Right forelimb (tissue), 1 donor: ENCODE measurements at places on chromosomes 2 and 18.

DNA sequence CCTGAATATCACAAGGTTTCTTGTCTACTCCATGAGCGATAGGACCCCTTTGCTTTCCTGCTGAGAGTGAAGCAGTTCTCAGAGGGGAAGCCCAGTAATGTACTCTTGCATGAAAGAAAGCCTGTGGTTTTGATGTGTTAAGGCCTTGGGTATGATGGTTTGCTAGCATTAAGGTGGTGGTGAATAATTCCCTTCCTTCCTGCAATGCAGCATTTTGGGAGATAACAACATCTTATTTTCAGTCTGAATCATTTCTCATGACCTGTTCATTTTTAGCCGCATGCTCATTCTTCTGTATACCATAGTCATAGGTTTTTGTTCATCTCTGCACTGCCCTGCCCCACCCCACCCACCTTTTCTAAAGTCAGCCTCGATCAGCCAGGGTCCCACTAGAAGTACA is 66.2 kb downstream of the HNMT start:
- no peak for DNase-seq

DNA sequence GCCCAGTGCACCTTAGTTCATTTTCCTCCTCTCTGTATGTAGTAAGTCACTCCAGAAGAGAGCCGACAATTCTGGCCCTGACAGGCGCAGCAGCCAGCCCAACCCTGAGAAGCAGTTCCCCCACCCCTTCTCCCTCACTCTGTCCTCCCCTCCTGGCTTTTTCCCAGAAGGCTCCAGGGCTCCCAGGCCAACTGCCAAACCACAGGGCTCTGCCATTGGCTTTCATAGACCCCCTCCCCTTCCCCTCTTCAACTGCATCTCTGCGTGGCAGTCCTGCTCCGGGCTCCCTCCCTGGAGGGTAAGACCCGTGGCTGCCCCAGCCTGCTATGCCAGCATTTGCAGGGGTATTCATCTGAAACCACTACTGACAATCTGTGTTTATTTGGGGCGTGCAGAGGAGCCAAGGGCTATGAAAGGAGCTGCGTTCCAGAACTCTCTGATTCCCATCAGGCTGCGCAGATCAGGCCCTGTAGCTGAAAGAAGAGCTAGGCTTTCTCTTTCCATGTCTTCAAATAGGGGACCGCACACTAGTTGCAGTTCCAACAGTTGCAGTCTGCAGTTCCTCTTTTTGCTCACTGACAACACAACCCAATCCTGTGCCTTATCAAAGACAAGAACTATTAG is 388.6 kb upstream of the TNP1 start:
- DNase-seq: peak; percentile 92

DNA sequence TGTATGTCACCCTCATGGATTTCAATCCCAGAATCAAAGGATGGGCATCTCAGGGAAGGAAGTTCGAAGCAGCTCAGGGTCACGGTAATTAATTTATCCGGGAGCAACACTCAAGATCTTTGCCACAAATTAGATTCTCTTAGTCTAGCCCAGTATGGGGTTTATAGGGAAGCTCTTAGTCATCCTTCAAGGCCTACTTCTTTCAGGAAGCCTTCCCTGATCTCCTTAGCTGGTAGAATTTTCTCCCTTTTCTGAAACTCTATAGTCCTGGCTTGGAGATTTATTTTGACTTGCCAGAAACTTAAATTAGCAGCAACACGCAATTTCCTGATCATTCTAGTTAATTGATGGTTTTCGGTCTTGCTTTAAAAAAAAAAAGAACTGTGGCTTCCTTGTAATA is 20.5 kb upstream of the GREB1 start:
- DNase-seq: no peak

DNA sequence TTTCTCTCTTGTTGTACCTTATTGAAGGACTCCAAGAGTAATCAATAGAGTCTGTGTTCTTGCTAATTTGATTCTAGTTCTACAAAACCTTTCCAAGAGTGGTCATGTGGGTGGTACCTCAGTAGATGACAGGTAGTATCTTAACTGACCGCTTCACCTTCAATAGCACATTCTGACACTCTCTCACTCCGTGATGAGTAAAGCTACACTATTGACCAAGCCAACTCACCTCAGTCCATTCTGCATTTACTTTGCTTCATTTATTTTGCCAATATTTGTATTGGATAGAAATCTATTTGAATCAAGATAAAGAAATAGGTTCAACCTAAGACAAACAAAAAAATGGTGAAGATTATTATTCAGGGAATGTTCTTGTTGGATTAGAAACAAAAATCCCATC is 1869.6 kb upstream of the CELF4 start:
- no peak for DNase-seq

DNA sequence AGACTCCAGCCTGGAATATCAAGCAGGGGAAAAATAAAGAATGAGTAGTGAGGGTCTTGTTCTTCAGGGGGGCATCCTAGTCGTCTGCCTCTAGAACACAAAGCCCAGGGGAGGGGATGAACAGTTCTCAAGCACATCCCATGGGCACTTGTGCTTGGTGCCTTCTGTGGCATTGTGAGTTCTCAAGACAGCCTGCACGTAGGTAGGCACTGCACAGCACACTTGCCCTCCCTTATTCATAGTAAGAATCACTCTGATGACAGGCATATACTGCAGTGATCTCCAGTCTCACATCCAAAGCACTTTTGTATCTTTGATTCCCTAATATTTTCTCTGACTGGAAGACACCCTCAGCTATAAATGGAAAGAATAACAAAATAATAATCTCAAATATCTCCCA is 104.7 kb upstream of the CNGA3 start:
- no peak for DNase-seq

DNA sequence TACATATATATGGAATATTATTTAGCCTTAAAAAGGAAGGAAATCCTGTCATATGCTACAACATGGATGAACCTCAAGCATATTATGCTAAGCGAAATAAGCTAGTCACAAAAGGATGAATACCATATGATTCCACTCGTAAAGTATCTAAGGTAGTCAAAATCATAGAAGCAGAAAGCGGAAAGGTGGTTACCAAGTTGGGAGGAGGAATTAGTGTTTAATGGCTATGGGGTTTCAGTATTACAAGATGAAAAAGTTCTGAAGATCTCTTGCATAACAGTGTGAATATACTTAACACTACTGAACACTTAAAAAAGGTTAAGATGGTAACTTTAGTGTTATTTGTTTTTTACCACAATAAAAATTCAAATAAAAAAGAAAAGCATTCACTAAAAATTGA is 99.0 kb downstream of the MGAT5 start:
- no peak for DNase-seq

- DNase-seq: no peak
Measured at GRCh38 chr18:78303519-78304191, 676.0 kb upstream of the SALL3 start.

DNA sequence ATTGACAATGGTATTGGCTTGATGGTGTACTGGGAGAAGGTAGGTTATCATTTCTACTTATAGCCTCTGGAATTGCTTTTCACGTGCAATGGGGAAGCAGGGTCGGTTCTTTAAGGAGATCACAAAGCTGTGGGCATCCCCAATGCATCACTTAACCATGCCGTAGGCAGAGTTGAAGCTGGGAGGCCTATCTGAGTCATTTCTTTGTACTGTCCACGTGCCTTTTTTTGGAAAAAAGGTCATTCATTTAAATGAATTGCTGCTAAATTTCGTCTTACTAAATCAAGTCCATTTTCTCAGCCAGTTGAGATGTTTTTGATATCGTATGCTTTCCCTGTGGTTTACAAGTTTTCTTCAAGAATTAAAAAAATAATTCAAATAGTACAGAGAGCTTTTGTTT is 17.2 kb upstream of the GYPC start:
- DNase-seq: no peak

DNA sequence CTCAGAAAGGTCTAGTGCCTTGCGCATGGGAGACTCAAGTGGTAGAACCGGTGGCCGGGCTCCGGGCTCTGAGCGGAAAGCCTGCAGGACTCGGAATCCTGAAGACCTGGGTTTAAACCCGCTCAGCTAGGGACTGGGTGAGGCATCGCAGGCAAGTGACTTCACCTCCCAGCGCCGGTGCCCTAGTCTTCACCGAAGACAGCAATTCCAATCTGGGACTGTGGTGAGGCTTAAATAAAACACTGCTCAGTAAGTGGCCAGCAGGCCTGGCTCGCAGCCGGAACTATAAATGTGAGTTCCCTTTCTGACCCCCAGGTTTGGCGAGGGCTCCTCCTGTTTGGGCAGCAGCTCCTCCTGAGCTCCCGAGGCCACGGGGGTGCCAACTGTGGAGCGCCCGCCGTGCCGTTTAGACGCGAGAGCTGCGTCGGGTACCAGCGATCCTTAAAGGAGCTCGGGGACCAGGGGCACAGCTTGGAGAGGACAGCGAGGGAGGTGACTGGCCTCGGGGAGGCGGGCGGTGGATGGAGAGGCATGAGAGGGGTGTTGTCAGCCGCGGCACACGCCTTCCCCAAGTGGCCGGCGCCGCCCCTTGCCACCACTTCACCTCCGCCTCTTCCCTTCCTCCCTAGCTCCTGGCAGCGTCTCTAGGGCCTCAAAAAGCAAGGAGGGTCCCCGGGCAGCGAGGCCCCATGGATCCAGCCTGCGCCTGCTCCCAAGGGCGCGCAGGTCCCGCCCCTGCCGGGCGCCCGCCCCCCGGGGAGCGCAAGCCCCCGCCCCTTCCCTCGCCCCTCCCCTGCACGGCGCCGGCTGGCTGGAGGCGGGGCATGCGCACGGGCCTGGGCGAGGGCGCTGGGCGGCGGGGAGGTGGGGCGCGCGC is 757 bp upstream of the MTCL1 start:
- peak; percentile 93 for DNase-seq

DNA sequence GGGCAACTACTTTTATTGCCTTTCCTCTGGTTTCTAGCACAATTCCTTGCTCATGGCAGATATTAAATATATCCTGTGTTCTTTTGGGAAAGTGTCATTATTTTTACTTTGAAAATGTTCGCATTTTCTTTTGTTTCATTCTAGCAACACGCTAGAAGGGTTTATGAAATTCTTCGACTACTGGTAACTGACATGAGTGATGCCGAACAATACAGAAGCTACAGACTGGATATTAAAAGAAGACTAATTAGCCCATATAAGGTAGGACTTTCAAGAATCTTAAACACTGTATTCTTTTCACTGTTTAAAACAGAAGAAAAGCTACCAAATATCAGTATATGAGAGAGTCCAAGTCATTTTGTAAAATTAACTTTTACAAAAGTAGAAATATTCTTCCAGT is 20.6 kb upstream of the METAP1D start:
- no peak for DNase-seq

DNA sequence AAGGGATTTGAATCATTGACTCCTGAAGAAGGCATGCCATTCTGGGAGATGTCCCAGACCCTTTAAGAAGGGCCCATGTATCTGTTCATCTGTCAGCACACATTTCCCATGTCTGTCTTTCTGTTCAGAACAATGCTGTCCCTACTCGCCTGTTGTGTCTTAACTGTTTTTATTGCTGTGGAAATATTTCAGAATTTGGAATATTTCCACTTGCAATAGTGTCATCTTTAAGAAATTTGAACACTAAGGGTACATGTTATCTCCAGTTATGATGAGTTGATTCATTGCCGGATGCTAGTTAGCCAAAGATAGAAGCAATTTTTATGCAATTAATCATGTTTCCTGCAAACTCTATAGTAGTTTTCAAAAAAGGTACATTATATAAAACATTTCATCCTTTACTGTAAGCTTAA is 36.9 kb upstream of the NT5C1B start:
- no peak for DNase-seq

- DNase-seq: no peak
Measured at GRCh38 chr2:175036582-175037018, 31.4 kb upstream of the CHN1 start.

DNA sequence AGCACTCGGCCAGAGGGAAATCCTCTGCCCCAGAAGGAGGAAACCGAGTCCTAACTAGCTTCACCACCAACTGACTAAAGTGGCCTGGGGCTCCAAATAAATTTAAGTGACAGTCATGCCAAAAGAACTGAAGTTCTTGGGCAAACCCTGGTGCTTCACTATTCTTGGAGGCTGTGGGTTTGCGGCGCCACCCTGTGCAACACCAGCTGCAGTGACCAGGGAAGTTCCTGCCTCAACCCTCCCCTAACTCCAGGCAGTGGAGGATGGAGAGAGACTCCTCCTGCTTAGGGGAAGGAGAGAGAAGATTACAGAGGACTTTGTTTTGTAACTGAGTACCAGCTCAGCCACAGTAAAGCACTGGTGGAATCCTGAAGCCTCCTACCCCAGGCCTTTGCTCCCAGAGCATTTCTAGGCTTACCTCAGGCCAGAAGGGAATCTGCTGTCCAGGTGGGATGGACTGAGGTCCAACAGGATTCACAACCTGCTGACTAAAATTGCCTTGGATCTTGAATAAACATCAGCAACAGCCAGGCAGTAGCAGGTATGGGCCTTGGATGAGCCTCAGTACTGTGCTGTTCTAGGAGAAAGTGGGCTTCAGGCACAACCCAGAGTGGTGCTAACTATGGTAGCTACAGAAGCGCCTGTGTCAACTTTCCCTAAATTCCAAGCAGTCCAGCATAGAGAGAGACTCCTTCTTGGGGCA is 29.4 kb upstream of the BMP10 start:
- DNase-seq: no peak

DNA sequence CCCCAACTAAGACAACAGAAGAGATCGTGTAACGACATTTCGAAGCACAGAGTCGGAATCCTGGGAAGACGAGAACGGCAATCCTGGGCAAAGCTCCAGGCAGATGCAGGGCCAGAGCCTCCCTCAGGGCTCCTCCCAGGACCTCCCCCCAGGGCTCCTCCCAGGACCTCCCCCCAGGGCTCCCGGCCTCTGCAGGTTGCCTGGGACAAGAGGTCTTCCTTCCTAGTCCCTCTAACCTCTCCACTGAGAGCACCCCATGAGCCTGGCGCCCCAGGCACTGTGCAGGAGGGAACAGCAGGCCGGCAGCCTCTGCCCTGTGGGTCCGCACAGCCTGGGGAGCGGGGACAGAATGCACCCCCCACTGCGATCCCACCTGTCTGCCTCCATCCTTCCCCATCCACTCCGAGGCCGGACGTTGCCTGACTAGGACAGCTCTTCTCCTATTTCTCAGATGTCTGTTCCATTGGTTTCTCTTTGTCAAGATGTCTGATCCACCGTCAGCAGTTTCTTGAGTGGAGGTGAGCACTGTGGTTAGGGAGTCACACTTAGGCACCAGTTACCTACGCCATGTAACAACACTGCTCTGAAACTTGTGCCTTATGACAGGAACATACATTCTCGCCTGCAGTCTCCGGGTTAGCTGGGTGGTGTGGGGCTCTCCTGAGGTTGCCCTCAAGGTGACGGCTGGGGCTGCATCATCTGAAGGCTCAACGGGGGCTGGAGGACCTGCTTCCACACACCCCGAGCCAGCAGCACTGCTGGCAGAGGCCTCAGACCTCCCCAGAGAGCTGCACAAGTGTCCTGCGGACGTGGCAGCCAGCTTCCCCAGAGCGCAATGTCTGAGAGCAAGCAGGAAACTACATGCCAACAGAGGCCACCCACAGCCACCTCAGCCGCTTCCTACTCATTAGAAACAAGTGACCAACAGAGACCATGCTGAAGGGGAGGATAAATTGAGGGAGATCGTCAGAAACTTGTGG is 28.9 kb downstream of the ADI1 start:
- DNase-seq: peak; percentile 46

DNA sequence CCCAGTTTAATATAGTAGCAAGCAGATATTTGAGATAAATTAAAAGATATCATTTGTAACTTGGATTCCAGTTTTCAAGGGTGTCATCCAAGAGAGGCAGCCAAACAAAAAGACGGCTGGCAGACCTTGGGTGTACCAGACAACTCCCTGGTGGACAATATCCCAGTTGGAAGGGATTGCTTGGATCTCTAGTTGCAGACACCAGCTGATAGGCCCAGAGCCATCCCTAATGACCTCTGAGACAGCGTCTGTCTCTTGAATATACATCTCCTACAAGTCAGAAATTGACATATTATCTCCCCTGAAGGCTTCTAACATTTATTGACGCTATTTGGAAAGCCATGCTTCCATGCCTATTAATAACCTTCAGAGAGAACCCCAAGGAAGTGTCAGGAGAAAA is 67.7 kb downstream of the ACVR1 start:
- no peak for DNase-seq
